SHP77 treated with DMSO at 0.1 percent for 48 hours (cell line): ENCODE measurements at places on chromosomes 7 and 10.
A peak's percentile ranks its signal among the peaks of the same experiment; 100 is the strongest.

DNA sequence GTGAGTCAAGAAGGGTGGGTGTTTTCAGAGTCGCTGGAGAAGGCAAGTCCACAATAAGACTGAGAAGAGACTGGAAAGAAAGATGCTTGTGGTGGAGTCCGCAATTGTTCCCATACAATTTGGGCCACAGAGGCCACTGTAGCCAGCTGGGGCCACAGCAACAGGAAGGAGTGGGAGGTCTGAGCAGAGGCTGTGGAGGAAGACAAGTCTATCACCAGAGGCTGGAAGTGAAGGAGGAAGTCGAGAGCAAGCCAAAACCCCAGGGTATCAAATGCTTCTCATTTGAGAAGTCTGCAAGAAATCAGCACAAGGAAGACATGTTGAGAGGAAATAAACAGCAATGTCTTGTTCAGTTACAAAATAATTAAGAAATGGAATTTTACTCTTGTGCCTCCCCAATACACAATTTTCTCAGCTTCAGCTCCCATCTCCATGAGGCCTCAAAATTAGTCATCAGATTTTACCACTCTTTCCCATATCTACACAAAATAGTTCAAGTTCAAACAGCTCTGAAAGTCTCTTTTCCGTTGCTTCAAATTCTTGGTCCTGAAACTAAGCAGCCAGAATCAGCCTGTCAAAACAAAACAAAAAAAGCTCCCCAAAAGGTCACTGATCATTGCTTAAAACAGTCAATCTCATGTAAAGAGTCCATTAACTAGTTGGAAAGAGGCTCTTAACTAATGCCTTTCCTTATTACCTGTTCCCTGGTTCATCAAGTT lies 31.6 kb downstream of the SLC16A12 start:
- no peak for DNase-seq

DNA sequence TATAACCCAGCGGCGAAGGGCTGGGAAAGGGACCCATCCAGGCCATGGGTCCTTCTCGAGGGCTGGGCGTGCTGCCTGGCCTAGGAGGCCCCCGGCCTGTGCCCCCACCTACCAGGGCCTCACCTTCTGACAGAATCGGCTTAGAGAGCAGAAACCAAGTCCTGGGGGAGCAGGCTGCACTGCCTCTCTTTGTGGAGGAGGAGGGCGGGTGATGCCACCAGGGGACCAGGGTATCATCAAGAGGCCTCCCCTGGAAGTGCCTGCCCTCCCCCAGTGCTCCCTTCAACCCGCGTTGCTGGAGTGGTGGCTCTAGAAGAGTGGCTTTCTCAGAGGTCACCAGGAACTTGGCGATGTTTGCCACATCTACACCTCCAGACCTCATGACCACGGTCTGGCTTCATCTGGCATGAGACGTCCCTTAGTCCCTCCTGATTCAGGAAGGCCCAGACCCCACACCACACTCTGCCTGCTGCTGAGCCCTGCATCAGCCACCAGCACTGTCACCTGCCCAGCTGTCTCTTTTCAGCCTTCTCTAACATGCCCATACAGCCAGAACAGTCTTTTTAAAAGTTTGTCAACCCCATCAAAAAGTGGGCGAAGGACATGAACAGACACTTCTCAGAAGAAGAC lies 31.9 kb downstream of the FKBP6 start:
- DNase-seq: no peak

DNA sequence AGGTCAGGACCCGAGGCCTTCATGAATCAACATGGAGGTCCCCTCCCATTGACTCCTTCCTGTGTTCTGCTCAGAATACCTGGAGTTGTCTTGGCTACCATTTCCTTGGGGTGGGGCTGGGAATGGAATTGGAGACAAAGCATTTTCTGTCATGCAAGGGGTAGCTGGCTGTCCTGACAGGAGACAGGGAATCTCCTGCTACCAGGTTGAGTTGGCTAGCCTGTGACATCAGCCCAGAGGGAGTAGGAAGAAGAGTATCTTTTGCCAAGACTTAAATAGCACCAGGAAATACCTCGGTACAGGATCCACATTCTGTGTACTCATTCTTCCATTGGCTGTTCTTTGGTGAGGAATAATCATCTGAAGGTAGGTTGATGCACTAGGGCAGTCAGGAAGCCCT lies 4.9 kb downstream of the ZDHHC16 start:
- no peak for DNase-seq

DNA sequence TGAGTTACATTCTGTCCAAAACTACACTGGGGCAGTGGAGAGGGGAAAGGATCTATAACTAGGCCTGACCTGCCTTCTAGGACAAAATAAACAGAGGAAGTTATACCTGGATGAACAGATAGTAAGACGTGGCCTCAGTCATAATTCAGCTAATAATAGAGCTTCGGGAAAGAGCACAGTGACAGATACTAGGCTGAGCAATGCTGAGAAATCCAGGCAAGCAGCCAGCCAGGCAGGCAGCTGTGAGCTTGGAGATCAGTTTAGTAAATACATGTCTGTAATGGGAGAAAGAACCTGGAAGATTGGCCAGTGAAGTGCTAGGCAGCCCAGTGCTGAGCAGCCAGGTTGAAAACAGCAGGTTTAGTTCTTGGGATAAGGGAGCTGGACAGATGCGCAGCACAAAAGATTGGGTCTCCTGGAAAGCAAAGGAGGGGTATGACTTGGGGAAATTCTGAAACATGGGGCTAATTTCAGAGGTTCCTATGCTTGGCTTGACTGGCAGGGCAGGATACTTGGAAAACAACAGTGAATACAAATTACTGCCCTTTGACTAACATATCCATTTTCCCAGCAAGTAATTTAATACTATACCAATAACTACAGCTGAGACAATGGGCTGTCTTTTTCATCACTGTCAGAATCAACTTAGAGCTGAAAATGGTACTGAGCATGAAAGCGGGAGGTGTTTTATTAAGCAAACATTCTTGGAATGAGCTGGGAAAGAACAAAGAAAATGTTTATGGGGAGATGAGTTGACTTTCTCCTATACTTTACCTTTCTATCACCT lies 140.8 kb downstream of the DGKB start:
- DNase-seq: peak; percentile 99

GRCh38 chr10:3066317-3067117 lies 831 bp upstream of the PFKP start:
- DNase-seq: no peak

DNA sequence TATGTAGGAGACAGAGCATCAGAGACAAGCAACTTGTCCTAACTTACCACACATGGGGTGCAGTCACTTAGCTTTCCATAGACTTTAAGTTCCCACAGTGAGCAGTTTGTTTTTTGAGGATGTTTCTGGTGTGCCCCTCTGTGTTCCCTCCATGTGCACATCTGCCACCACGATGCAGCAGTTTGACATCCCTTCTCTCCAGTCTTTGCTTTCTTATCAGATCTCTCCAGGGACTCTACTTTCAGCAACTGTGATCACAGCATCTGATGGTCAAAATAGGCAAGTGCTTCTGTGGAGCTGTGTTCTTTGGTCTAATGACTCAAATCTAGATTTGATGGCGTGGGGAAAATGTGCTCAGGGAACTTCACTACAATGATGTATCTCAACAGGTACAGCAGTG lies 96.5 kb upstream of the NAMPT start:
- no peak for DNase-seq

DNA sequence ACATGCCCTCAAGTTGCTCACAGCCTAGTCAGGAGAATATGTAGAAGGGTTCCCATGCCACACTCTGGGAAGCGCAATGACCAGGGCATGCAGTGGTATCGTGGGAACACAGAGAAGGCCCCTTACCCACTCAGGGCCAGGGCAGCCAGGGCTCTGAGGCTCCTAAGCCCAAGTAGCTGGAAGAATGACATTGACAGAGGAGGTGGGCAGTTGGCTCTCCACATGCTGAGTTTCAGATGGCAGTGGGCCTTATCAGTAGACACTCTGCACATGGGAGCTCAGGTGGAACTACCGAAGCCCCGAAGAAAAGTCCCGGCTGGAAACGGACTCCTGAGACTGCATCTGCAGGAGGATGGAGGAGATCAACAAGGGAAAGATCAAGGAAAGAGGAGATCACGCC lies 15.7 kb upstream of the SVOPL start:
- DNase-seq: no peak

- DNase-seq: no peak
Observed at GRCh38 chr7:77537136-77537777, at the start of gene PTPN12. PTPN12 (plus strand) TSS chr7:77537295; CDS start chr7:77537547, 252 bp downstream.

GRCh38 chr7:48398191-48398590 lies 226.9 kb downstream of the ABCA13 start:
- DNase-seq: no peak

DNA sequence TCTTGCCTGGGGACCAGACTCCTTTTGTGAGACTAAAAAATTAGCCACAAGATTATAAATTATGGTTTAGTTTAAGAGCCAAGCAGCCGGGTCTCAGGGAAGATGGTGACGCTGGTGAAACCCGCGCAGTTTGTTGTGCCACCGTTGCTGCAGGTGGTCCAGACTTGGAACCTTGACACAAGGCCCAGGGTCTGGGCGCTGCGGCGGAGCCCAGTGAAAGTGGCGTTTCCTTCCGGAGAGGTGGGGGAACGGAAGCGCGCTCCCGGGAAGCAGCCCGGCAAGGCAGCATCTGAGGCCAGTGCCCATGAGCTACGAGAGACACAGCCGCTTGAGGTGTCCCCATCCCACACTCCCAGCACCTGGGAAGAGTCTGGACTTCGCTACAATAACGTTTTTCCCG lies 131.6 kb downstream of the SKIDA1 start:
- DNase-seq: no peak

DNA sequence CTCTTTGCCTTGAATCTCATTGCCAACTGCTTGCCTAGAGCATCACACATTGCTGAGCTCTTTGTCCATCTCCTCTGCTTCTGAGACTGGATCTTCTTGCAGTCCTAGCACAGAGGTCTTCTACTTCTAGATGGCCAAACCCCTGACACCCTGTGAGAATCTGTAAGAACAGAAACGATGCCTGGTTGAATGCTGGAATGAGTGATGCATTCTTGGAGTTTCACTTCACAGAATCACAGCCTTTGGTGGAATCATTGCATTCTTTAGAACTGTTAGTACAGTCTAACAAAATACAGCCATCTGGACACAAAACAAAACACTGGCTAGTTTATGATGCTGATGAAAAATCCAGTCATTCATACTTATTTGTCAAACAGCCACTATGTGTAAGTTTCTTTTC lies 141.7 kb upstream of the ITGB1 start:
- DNase-seq: no peak

- no peak for DNase-seq
Observed at GRCh38 chr7:101239191-101239950, 1.8 kb upstream of the CLDN15 start.

DNA sequence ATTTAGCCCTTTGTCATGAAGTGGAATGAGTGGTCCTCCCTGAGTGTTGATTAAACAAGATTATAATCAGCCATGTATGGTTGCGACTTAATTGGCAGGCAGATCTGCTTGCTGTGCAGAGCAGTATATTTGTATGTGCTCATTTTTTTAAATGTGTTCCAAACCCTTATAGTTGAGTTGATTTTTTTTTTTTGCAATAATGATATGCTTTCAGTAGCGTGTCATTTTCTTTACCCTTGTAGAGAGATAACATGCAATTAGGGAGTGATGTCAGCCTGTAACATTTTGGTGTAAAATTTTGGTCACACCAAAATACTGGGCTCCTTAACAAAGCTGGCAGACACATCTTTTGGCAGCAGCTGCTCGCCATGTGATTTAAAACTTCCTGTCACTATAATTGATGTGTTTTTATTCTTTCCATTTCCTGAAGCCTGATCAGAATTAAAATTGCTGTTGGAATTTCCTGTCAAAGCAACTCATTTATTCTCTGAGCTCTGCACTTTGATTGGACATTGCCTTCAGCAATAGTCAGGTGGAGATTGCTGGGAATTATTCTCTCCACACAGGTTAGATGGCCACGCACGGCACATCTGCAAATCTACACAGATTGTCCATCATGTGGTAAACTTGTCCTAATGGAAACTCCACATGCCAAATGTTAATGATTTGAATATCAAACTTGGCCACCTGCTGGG lies 125.3 kb downstream of the DYNC1I1 start:
- peak; percentile 52 for DNase-seq

DNA sequence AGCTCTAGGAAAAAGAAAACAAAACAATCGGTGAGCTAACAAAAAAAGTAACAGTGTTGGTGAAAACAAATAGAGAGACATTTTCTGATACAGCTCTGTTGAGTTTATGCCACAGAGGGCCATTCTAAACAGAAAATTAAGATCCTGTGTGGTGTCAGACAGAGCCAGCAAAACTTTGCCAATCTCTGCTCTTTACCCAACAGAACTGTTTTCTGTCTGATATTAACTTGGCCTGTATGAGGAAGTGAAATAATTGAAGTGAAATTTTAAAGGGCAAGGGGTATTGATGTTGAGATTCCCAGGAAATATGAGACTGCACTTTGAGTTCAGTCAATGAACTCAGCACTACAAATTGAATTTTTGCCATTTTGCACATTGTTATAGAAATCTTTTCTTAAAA lies 101.0 kb downstream of the AOAH start:
- DNase-seq: no peak

DNA sequence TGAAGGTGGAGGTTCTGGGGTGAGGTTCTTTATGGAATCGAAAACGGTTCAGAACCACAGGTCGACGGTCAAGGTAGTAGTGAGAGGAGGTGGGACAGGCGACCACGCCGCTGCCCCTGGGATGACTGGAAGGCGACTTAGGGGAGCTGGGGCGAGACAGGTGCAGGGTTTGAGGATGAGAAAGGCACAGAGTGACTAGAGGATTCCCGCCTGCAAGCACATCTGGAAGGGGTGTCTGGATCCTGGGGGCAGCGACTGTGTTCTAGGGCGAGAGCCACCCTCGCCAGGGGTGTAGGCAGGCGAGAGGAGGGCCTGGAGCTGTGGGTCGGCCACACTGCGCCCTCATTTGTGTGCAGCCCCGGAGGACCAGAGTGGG lies 468 bp upstream of the IRF5 start:
- DNase-seq: no peak

DNA sequence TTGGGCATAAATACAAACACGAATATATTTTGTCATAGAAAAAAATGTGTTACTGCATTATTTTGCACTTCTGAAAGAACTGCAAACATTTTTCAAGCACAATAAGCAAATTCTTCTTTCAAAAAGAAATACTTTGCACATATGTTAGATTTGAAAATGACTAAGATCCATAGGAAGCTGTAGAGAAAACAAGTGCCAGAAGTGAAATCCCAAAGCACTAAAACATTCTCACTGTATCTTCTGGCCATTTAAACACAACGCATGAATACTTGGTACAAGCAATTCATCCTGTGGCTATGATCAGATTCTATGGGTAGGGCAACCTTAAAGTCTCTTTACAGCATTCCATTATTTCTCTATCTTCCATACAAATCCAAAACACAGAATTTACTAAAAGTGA lies 225.4 kb upstream of the IMMP2L start:
- DNase-seq: no peak

GRCh38 chr10:59622320-59623132 lies 87.1 kb downstream of the SLC16A9 start:
- DNase-seq: no peak

- DNase-seq: no peak
Observed at GRCh38 chr10:123991611-123992570, 100.3 kb upstream of the CPXM2 start.

GRCh38 chr7:1348823-1349335 lies 110.4 kb downstream of the MICALL2 start:
- no peak for DNase-seq

- no peak for DNase-seq
Observed at GRCh38 chr7:55308186-55308929, 56.8 kb upstream of the LANCL2 start.
